ENCODE measurements at places on chromosomes 12 and 14.

DNA sequence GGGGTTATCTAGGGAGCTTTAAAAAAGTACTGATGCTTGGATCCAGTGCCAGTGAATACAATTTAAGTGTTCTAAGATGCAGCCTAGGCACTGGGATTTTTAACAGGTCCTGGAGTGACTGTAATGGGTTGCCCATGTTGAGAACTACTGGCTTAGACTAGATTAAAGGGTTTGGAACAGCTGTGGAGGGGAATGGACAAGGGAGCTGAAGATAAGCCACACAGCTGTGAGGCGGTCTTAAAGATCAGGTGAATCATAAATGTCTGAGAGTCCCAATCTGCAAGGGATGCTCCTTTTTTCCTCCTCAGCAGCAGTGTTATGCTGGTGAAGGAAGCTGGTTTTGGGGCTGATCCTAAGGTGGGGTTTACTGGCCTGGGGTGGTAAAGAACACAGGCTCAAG, 35.5 kb upstream of the FRMD6 start:
- no peak for DNase-seq

GRCh38 chr12:52189376-52190174, 2.2 kb downstream of the KRT80 start:
- no peak for DNase-seq

- DNase-seq: no peak
Measured at GRCh38 chr12:32688786-32689185, 9.7 kb downstream of the DNM1L start.

- no peak for DNase-seq
Measured at GRCh38 chr14:28867571-28867970, 101.0 kb downstream of the FOXG1 start.

- no peak for DNase-seq
Measured at GRCh38 chr12:52496590-52497071, 3.6 kb upstream of the KRT6A start.

DNA sequence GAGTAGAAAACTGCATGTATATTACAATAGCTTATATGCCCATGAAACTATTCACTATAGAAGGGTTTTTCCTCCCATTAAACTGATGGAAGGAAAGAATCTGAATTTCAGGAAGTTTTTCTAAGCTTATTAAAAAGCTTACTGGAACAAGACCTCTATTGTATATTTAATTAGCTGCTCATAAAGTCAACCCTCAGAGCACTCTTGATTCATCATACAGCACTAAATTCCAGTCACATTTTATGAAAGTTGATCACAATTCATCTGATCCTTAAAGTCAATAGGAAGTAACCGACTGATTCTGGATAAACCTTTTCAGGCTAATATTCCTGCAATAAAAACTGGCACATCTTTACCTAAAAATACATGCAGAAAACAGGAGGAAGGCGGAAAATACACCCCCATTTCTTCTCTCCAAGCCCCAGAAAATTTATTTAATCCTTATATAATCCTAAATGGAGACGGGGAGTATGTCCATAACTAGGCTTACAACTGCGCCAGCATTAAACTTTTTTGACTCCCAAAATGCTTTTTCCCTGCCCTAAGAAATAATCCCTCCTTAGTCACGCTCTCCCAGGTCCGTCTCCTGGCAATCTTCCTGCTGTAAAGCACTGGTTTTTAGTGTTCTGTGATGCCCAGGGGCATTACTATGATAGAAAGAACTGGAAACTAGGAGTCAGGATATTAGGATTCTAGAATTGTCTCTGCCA, 35.3 kb downstream of the DICER1 start:
- DNase-seq: no peak

DNA sequence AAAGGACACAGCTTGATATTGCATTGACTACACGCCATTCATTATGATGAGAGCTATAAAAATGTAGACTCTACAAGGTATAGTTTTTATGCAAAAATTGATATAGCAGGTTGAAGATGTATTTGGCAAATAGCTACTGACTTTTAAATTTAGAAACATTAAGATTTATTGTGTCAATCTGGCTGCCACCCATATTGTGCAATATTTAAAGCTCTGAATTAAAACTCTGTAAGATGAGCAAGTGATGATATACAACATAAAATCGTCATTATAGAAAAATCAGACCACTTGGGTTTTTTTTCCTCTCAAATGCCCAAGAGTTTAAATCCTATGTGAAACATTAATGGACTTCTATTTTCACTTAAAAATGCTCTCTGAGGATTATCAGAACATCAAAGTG, 36.8 kb upstream of the E2F7 start:
- no peak for DNase-seq

- no peak for DNase-seq
Measured at GRCh38 chr14:96888158-96888557, 91.0 kb downstream of the VRK1 start.

DNA sequence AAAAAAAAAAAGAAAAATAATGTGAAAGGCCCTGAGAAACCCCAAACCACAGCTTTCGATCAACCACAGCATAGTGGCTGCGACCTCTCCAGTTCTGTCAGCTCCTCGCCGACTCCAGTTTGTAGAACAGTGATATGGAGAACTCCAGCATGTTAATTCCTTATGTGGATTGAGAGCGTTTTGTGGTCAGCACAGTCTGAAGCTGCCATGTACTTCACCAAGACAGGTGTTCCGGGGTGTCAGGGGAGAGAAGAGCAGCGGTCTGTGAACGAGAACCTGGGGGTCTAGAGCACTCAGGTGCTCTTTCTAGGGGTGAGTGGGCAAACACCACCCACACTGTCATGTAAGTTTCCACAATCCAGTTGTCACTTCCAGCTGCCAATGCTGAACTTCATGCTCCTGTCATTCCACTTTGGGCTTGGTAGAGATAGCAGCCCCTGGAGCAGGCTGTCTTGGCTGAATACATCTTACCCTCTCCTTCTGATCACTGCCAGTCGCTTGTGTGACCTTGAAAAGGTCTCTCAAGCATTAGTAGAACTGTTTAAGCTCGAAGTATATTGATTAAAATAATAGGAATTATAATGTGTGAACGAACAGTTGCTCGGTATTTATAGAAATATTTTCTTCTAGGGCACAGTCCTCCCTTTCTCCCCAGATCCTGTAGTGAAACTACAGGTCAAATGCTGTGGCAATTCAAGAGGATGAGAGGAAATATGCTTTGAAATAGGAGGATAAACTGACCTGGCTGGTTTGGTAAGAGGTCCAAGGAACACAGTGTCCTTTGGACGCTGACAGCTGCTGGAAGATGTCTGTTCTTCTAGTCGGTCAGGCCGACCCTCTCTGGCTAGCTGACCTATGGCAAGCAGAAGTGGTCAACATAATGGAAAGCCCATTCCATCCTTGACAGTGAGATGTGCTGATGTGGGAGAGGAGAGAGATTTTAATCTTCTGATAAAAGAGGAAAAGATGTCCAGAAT, 15.7 kb upstream of the MAX start:
- DNase-seq: no peak

DNA sequence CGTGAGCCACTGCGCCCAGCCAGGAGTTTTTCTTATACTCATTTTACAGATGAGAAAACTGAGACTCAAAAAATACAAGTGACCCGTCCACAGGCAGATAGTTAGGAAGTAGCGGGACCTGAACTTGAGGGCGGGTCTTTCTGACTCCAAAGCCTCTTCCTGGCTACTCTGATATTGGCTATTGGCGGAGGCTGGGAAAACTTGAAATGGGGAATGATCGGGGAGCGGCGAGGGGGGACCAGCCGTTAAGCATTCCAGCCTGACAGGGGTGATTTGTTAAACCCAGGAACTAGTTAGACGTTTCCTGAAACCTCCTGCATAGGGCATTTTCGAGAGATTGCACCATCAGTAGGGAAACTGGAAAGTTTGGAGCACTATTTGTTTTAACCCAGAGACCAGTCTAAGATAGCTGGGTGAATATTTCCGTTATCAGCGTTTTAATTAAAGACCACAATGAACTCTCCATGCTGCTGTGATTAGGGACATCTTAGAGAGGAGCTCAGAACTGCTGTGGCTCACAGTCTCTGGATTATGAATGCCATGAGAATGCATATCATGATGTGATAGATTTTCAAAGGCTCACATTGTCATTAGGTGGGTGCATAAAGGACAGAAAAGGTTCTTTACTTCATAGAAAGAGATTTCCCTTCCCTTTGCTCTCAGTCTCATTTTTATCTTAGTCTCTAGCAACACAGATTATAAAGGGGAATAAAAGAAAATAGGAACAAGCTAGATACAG, 2.5 kb downstream of the NR1H4 start:
- no peak for DNase-seq

- no peak for DNase-seq
Measured at GRCh38 chr14:82786483-82786880, 1252.8 kb upstream of the SEL1L start.

GRCh38 chr14:60723116-60723906, 840 bp downstream of the SIX4 start:
- DNase-seq: peak; percentile 14

GRCh38 chr14:83162361-83162929, 1628.8 kb upstream of the SEL1L start:
- DNase-seq: no peak

DNA sequence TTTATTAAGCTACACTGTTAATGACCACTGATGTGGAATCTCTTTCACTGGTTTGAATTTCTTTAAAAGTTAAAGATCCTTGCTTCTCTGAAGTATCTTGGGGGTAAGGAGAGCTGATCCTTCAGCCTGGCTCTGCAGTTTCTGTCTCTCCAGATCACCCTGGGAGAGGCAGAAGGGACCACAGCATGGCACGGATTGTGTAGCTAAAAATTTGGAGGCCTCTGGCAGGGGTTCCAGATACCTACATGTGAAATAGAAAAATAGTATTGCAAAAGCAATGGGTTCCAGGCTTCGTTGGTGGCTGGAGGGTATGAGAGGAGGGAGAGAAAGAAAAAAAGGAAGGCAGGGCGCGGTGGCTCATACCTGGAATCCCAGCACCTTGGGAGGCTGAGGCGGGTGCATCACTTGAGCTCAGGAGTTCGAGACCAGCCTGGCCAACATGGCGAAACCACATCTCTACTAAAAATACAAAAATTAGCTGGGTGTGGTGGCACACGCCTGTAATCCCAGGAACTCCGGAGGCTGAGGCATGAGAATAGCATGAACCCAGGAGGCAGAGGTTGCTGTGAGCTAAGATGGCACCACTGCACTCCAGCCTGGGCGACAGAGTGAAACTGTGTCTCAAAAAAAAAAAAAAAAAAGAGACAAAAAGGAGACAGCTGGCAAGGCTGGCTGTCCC, 3.4 kb downstream of the CHST11 start:
- DNase-seq: no peak

GRCh38 chr12:122558745-122559641, 31.9 kb downstream of the KNTC1 start:
- no peak for DNase-seq

- DNase-seq: no peak
Measured at GRCh38 chr14:24613241-24613640, 3.8 kb upstream of the GZMH start.

GRCh38 chr12:67524861-67525616, 123.5 kb upstream of the DYRK2 start:
- no peak for DNase-seq

- DNase-seq: no peak
Measured at GRCh38 chr12:50598321-50598862, 93.6 kb downstream of the DIP2B start.

- DNase-seq: no peak
Measured at GRCh38 chr12:51819736-51820525, 28.6 kb downstream of the FIGNL2 start.

- no peak for DNase-seq
Measured at GRCh38 chr14:79044894-79045624, 874.9 kb downstream of the NRXN3 start.

DNA sequence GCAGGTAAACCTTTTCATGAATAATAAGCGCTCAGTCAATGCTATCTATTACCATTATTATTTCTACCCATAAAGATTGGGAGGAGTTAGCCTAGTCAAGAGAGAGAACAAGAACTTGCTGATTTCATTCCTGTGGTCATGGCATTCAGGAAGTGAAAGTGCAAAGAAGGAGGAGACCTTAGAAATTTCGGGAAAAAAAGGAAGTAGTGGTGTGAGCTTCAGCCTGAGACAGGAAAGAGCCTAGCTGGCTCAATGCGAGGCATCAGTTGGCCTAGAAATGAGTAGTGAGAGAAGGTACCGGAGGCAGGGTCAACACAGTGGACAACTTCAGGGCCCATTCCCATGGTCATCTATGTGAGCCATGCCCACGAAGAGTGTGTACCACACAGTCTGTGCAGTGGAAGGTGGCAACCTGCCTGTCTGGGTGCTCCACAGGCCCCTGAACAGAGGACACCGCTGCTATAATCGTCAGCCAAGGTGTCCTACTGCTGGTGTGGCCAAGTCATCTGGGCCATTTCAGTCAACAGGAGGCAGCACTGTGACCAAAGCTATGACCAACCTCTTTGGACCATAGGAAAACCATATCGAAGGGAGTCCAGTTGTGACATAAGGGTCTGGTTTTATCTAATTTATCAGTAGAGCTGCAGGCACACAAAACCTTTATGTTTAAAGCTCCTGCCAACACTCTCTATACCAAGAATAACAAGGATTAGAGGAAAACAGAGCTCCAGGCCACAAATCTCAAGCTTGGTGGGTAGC, 16.2 kb upstream of the STON2 start:
- DNase-seq: no peak

- DNase-seq: no peak
Measured at GRCh38 chr12:70783455-70783854, 137.1 kb downstream of the PTPRR start.

DNA sequence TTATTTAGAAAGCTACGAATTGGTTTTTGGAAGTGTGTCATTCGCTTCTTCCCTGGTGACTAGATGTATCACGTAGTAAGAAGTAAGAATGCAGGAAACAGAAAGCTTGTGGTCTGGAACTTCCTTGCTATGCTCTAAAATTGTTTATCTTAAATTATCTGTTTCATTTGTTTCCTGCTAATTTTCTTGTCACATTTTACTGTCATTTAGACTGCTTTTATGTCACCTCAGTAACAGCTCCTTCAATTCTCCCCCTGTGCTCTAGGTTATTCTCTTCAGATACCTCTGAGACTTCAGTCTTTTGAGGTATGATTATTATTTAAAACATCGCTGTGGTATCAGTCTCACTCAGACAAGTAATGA, 699 bp upstream of the CD69 start:
- no peak for DNase-seq

- DNase-seq: no peak
Measured at GRCh38 chr14:64719601-64720000, 15.4 kb downstream of the PLEKHG3 start.

- peak; percentile 38 for DNase-seq
Measured at GRCh38 chr14:95098984-95099599, 58.2 kb downstream of the DICER1 start.

- no peak for DNase-seq
Measured at GRCh38 chr12:46396826-46397225, 24.3 kb upstream of the SLC38A2 start.

GRCh38 chr14:38646391-38646790, 390.5 kb upstream of the CLEC14A start:
- peak; percentile 18 for DNase-seq

GRCh38 chr12:101655393-101655792, 42.0 kb upstream of the CHPT1 start:
- no peak for DNase-seq

Data from SHP77 (cell line).